Thoracic aorta (tissue), 2 donors: ENCODE measurements at places on chromosomes 6 and 20.
A peak's percentile ranks its signal among the peaks of the same experiment; 100 is the strongest.

DNA sequence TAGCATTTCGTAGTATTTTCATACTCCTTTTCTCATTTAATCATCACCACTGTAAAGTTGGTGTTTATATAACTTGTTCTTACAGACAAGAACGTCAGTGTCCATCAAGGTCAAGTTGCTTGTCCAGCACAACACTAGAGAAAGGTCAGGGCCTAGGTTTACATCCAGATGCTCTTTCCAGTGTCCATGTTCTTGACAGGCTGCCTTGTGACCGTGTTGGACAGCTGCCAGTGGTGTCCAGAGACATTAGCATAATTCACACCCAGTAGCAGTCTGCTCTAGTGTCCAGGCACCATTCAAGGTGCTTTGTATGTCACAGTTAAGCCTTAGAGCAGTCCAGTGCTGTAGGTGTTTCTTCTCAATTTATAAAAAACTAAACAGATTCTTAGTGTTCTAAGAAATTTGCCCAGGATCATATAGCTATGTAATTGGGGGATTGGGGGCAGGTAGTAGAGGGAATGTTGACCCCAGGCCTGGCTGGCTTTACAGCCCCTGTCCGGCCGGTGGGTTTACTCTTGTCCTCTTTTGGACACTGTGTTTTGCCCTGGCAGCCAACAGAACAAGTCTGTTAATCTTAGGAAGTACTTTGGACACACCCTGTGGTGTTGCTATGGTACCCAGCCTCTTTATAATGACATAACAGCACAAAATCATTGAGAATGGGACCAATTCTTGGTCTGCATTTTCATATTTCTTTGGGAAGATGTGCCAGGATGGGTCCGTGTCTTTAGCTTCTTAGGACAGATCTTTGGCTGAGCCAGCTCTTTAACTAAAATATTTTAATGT, 8.0 kb downstream of the STK35 start:
- DNase-seq = no peak

DNA sequence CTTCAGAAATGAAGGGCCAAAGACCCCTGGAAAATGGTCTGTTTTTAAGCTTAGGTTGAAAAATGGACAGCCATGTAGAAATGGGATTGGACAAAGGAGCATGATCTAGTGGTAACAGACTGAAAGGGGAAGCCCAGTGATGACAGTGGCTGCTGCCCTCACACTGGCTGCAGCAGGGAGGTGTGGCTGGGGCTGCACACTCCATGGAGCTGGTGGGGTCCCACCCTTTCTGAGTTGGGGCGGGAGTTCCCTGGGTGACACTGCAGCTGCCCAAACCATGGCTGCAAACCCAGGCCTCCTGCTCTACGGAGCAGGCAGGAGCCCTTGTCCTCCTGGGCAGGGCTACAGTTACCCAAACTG, 8.5 kb upstream of the PACSIN1 start:
- DNase-seq = no peak

DNA sequence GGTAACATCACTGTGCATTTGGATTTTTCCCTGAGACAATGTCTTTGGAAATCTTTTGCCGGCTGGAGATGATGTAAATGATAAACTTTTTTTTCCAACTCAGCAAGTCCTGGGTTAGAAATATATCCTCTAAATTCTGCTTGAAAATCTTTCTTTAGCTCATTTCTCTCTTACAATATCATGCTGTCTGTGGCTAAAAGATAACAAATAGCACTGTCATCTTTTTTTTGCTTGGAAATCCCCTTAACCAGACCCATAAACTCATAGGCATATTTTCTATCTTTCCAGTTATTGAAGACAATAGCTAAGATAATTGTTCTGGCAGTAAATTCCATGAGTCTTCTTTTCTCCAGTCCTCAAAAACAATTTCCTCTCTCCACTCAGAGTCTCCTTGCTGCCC, 481.5 kb downstream of the NKAIN2 start:
- no peak for DNase-seq

DNA sequence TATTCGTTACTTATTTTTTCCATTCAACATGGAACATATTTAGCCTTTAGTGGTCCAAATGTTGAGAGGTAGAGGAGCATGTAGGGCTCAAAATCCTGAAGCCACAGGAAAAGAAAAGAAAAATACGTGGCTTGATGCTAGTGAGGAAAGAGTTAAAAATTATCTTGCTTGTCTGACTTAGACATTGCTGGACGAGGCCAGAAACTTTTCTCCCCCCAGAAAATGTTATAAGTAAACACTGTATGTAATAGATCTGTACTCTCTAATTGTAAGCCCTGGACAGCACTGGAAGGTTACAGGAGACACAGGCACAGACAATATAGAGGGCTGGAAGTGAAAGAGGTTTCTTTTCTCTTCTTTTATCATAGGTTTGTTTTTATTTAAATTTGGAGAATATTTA, 165.6 kb downstream of the ZFP64 start:
- DNase-seq = no peak

DNA sequence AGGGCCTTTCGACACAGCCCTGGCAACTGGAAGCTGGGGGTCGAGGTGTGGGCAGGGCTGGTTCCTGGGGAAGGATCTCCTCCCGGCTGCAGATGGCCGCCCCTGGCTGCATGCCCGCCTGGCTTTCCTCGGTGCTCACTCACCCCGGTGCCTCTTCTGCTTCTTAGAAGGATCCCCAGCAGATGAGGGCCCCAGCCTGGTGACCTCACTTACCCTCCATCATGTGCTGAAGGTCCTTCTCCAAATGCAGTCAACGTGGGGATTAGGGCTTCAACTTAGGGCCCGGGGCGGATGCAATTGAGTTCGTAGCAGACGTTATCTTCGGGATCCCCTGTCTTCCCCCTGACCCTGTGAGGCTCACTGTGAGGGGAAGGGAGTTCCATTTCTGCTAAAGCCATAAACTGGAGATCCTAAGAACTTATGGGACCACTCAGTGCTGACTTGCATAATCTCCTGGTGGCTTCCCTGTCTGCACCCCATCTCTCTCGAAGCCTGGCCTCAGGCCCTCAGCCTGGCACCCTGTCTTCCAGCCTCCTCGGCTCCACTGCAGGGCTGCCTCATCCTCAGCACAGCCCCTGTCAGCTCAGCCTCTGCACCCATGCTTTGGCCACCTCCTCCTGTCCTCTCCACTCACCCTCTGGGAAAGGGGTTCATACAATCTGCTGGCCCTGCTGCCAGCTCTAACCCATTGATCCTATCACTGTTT, 92.6 kb downstream of the THBS2 start:
- DNase-seq = no peak

- DNase-seq = no peak
Measured at GRCh38 chr6:37262446-37263026, 4.6 kb upstream of the TMEM217 start.

DNA sequence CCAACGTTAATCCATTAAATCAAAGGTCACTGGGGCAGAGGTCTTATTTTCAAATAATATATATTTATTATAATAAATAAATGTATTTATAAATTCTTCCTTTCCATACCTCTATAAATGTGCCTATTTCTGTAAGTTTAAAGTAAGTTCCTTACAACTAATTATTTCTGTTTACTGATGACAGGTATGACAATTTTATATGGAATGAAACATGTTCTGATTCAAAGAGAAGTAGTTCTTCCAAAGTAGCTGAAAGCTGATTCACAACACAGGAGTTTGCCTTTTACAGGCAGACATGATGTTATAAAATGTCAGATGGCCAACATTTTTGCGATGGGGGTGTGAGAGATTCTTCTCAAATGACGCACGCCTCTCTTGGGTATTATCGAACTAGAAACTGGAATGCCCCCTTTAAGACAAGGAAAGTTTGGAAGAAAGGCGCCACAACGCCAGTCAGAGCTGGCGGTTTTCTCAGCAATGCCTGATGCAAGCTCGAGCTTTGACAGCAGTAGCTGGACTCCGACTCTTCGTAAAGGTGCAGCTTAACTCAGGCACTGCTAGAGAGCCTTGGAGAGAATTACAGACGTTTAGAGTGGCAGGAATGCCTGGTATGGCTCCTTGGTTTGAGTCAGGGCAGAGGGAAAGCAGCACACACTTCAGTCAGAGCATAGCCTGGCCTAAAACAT, 92.1 kb downstream of the FOXC1 start:
- peak; percentile 66 for DNase-seq
